ENCODE measurements at places on chromosomes 6 and 20.

- DNase-seq = no peak
Observed at GRCh38 chr20:62097881-62098407, 24.3 kb upstream of the LSM14B start.

DNA sequence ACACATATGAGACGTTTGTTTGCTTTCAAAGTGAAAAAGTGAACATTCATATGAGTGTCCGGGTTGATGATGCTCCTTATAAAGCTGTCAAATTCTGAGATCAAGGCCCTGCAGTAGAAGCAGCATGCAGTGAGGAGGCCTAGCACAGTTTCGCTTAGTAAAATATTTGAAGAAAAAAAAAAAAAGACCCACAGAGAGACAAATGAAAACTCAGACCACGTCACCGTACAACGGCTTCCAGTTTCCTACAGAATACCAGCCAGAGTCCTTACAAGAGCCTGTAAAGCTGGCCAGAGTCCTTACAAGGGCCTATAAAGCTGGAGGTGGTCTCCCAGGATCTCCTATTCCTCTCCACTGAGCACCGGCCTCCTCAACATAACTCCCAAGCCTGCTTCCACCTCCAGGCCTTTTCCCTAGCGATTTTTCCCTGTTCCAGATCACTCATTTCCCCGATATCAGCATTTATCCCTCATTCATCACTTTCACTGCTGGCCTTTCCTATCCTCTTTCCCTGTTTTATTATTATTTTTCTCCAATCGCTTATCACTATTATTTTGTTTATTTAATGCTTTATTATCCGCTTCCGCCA, 1.5 kb upstream of the HMGN4 start:
- DNase-seq = peak; percentile 55

- no peak for DNase-seq
Observed at GRCh38 chr6:32833664-32834063, 4.9 kb downstream of the TAP2 start.

DNA sequence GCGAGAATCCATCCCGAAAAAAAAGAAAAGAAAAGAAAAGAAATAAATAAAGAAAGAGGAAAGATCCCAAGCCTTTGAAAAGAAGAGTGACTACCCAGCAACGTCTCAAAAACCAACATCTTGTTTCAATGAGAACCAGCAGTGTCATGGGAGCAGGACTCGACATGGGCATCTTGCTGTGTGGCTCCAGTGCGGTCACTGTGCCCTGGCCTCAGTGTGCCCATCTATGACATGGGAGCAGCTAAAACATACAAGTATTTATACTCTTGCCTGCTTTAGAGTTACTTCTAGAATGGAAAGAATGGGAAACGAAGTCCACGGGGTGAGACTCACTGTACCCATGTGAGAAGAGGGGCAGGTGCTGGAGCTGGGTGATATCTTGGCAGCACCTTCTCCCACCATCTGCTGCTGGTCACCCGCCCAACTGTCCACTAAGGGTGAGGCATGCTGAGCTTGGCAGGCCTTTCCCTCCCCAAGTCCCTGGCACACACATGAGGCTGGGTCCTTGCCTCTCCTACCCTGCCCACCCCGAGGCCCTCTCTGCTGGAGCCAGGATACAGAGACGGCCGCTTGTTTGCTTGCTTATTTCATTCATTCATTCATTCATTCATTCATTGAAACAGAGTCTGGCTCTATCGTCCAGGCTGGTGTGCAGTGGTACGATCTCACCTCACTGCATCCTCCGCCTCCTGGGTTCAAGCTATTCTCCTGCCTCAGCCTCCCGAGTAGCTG, 77.7 kb downstream of the RIPOR3 start:
- DNase-seq = no peak
